SJCRH30 (cell line): ENCODE measurements at places on chromosomes 11 and 22.

DNA sequence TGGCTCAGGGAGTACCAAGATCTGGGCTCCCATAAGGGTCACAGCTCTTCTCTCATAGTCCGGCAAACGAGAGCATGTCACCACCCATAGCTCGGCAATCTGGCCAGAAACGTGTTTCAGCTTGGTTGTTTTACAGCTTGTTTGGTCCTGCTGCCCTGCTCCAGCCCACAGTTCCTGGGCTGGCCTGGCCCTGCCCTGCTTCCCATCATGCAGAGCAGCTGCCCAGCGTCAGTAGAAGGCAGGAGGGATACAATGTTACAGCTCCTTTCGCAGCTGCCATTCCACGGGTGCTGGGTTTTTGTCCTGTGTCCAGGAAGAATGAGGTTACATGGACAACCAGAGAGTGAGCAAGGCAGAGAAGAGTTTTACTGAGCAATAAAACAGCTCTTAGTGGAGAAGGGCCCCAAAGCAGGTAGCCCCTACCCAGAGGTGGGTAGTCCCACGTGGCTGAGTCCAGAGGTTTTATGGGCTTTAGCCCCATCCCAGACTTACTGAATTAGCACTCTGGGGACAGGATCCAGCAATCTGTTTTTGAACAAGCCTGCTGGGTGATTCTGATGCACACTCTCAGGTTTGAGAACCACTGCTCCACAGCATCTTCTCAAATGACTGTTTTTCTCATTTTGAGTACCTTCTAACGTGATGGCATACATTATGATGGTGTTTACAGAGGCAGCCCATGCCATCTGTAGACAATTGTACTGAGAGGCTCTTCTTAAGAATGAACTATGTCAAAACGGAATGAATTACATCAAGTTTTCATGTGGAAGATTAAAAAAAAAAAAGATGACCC is 5.8 kb upstream of the MS4A18 start:
- no peak for DNase-seq

DNA sequence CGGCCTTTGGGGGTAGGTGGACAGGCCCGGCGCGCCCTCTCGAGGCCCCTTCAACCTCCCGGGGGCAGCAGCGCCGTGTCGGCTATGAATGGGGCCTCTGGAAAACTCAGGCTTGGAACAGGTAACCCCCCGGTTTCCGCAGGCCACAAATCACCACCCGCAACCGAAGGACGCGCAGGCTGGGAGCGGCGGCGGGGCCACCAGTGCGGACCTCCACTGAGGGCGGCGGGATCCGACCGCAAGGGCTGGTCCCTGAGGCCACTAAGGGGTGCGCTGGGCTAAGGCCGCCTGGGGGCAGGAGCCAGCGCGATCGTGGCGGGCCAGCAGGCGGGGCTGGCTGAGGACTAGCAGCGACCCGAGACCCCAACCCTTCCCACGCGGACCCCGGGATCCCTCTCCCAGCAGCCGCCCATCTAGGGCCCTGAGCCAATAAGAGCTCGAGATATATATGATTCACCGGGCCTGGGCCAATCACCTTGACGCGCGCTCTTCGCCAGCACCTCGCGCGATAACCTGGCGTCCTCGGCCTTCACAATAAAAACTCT is 609 bp upstream of the ATF4 start:
- DNase-seq: peak; percentile 97

GRCh38 chr11:73990730-73991129 is 8.1 kb upstream of the UCP2 start:
- no peak for DNase-seq

DNA sequence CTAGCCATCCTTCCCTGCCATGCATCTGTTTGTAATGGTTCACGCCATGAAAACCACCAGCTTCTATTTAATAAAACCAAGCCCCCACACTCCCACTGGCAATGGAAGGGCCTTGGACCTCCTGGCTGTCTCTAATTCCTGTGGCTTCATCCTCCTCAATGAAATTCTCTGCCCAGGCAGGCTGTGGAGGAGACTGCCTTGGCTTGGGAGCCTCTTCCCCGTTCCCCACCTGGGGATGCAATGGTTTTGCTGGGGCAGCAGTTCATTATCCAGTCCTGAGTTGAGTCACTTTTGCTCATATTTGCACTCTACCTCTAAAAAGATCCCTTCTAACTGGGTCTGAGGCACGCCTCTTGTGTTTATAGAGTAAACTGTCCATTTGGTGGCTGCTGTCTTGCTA is 515.8 kb downstream of the NTM start:
- DNase-seq: no peak

GRCh38 chr11:76327202-76327601 is 53.7 kb downstream of the THAP12 start:
- no peak for DNase-seq

GRCh38 chr11:4839851-4840549 is 9.0 kb downstream of the OR51S1 start:
- DNase-seq: no peak

DNA sequence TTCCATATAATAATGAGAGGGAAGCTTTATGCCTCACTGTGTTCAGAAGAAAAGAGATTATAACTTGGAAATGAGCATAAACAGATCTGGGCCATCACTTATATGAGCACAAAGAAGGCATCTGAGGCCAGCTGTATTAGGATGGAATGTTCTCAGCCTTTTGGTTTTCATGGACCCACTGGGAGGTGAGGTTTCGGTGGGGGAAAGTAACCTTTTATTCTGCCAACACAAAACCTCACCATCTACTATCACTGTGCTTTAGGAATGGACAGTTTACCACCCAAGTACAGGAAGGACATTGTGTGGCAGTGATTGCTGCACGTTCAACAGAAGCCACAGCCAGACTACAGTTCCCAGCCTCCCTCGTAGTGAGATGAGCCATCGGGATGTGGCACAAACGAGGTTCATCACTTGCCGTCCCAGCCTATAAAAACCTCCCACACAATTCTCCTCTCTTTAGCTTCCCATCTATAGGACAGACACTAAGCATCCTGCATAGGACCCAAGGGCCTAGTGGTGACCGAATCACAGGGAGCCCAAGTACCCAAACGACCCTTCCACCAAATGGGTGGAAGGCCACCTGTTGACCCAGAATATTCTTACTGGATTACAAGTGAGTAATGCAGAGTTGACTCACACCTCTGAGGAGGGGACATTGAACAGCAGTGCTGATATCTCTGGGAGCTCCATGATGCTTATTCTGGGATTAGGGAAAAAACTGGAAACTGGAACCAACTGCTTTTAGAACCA is 121.5 kb upstream of the RAG2 start:
- DNase-seq: no peak

GRCh38 chr11:12770435-12770834 is 96.2 kb downstream of the TEAD1 start:
- no peak for DNase-seq

GRCh38 chr11:119315131-119316015 is 1.6 kb downstream of the MCAM start:
- DNase-seq: peak; percentile 68

DNA sequence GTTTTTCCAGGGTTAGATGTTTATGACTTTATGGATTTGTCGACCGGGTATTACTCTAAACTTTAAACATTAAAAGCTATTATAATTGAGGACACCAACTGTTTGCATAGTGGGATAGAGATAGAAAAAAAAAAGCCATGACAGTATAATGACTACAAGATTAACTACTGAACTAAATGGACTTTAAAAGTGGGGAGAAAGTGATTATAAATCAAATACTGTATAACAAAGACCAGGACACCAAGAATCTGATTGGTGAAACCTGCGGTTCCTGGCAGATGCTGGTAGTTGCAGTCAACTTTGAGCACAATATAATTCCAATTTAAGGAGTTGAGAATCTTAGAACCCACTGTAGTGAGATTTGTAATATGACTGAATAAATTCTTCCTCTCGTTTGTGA is 2.5 kb downstream of the CRKL start:
- DNase-seq: no peak

DNA sequence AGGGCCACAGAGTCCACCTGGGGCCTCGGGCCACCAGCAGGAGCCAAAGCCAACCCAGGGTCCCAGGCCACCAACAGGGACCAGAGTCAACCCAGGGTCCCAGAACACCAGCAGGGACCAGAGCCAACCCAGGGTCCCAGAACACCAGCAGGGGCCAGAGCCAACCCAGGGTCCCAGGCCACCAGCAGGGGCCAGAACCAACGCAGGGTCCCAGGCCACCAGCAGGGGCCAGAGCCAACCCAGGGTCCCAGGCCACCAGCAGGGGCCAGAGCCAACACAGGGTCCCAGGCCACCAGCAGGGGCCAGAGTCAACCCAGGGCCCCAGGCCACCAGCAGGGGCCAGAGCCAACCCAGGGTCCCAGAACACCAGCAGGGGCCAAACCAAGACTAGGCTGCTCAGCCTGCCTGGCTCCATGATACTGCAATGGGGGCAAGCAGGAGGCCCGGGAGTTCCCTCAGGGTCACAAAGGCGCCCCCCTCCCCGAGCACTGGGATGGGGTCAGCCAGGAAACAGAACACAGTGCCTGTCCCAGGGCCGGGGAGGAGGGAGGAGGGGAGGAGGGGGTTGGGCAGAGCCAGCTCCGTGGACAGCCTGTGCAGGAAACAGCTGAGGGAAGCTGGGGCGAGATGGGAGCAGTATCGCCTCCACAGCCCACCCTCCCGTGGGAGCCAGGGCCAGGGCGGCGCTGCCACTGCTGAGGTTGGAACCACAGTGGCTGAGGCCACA is 62.0 kb upstream of the PRR5 start:
- no peak for DNase-seq

DNA sequence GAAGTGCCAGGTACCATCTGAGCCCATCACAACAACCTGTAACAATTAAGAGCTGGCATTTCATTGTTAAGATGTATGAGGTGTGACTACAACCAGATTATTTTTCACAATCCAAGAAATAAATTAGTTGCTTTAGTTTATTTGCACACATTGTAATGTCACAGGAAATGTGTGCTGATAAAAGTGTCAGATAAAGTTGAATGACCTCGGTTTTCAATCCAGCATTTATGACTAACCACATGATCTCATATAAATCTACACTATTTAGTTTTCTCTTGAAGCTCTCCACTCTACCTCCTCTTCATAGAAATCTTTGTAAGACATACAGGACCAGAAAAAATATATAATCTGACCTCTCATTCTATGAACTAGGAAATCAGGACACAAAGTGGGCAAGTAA is 166.2 kb downstream of the PGR start:
- no peak for DNase-seq

- DNase-seq: no peak
These were observed at the start of gene DGCR6 for GRCh38 chr22:18905540-18906409. TSS of gene DGCR6 (plus strand) at chr22:18906320. CDS start at chr22:18906375, 55 bp downstream.

DNA sequence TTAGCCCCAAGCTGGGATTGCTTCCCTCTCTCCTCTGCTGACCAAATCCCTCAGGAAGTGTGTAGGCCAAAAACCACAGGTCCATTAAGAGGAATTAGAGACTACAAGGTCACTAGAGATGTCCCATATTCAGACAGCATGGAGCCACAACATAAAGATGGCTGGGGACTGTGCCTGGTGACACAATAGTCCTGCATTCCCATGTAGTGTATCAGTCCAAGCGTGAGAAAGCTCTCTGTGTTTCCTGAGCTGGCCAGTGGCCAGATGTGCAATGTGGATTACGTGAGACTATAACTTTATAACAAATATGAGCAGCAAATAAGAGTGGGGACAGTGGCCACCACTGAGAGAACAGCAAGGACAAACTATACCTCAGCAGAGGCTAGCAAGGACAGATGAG is 7.6 kb upstream of the MS4A10 start:
- peak; percentile 19 for DNase-seq

DNA sequence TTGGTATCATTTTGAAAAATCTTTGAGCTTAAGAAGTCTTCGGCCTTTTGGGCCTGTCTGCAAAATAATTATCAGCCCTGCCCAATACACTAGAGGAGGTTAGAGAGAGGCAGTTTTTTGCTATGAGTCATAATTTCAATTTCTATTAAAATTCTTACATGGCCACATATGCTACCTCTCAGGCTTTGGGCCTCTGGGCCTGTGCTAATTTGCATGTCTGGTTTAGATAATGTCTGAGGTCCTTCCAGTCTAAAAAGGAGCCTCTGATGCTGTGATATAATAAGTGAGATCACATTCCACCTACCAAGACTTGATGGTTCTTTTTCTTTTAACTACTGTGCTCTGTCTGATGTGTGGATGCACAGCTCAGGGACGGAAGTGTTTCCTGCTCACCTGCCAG is 70.8 kb downstream of the KCNJ1 start:
- no peak for DNase-seq

GRCh38 chr11:33904102-33904501 is 12.2 kb upstream of the LMO2 start:
- no peak for DNase-seq

DNA sequence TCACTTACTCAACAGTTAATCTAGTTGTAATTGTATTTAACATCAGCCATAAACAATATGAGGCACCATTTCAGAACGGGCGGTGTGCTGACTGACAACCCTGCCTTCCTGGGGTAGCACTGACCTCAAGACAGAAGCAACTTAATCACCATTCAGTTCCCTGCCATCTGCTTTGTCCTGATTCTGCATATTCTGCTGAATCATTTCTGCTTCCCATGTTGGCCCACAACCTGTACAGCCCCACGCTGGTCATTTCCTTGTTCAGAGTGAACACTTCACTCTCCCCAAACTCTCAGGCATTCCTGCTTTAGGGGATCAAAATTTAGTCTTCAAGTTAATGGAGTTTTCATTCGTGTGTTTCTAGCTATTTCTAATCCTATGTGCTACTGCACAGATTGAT is 132.3 kb upstream of the ZBED5 start:
- no peak for DNase-seq

DNA sequence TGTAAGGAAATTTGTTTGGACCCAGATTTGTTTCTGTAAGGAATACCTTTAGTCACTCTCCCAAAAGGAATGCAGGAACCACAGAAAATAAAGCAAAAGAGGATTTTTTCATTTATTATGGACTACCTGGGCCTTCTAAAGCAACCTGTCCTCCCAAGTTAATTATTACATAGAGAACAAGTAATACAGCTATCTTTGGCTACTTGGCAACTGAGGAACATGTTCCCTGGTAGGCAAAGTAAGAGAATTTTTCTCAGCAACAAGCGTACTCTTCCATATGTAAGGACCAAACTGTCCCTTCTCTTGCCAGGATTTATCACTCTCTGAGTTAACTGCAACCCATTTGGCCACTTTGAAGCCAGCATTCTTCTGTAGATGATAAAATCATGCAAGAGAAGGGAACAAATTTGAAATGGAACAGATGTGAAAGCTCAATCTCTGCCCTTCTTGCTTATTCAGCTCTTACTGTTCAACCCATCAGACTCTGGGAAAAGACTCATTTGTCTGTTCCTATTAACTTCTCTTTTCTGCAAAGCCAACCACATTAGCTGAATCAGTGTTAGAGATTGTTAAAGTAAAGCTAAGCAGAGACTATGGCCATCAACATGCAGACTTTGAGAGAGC is 190.2 kb downstream of the SWAP70 start:
- no peak for DNase-seq

- DNase-seq: no peak
These were observed 14.3 kb upstream of the EED start for GRCh38 chr11:86230179-86230804.

- DNase-seq: no peak
These were observed 847.1 kb downstream of the FAM181B start for GRCh38 chr11:81886406-81887075.

- no peak for DNase-seq
These were observed 5.5 kb downstream of the B3GNT6 start for GRCh38 chr11:77039491-77040400.
